ENCODE measurements at places on chromosomes 6 and 20.

DNA sequence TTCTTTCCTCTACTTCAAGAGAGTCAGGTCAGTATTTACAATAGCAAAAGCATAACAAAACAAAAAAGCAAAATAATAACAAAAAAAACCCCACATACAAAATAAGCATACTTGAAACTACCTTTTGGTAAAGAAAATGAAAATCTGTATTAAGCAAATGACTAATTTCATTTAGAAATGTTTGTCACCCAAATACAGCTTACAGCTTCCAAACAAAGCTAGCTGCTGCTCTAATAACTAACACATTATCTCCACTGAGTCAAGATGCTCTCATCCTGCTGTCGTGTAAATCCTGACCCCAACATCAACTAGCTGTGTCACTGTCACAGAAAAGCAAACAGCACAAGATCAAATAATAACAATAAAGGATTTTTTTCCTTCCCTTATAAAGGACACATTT is 21.7 kb downstream of the MAP7 start:
- no peak for DNase-seq

DNA sequence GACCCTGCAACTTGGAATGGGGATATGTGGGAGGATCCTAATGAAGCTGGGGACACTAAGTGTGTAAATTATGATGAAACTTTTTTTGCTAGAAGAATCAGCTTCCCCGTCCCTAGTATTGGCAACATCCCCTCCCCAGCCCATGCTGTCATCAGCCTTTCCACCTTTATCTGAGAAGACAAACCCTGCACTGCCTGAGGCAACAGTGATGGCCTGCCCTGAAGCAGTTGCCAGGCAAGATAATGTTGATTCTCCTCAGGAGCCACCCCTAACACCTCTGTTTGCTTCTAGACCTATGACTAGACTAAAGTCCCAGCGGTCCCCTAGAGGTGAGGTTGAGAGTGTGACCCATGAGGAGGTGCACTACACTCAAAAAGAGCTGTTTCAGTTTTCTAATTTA is 27.1 kb downstream of the MICA start:
- no peak for DNase-seq

DNA sequence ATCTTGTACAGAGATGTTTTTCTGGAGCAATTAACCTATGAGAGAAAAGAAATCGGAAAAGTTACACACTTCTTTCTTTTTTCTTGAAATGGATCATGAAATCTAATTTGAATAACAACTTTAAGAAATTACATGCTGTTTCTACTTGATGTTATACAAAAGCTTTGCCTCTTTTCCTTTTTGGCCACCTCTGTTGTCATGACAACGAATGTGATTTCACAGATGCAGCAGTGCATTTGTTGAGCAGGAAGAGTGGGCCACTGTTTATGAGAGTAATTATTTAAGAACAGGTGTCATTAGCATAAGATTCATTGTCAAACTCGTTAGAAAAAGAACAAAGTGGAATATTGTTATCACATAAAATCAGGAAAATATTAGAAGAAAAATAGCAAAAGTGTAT is 148.3 kb upstream of the IMPG1 start:
- no peak for DNase-seq

DNA sequence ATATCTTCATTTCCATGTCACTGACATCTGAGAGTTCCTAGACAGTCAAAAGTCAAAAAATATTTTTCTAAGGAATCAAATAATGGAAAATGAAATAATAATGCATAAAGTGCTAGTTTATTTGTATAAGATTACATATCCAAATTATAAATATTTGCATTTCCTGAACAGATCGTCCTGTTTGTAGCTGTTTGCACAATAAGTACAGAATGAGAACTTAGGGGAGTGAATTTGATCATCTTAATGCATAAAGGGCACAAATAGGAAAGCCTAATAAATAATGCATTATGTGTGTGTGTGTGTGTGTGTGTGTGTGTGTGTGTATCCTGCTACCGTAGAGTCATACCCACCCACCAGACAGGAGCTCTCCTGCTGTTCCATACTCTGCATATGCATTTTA is 521.0 kb upstream of the EPHA7 start:
- DNase-seq: no peak

DNA sequence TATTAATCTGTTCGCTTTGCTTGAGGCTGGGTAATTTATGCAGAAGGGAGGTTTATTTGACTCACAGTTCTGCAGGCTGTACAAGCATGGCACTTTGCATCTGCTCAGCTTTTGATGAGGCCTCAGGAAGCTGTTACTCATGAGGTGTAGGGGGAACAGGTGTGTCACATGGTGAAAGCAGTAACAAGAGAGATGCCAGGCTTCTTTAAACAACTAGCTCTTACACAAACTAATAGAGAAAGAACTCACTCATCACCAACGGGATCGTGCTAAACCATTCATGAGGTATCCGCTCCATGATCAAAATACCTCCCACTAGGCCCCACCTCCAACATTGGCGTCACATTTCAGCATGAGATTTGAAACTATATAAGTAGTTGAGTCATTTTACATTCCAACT is 34.4 kb upstream of the GCLC start:
- no peak for DNase-seq

DNA sequence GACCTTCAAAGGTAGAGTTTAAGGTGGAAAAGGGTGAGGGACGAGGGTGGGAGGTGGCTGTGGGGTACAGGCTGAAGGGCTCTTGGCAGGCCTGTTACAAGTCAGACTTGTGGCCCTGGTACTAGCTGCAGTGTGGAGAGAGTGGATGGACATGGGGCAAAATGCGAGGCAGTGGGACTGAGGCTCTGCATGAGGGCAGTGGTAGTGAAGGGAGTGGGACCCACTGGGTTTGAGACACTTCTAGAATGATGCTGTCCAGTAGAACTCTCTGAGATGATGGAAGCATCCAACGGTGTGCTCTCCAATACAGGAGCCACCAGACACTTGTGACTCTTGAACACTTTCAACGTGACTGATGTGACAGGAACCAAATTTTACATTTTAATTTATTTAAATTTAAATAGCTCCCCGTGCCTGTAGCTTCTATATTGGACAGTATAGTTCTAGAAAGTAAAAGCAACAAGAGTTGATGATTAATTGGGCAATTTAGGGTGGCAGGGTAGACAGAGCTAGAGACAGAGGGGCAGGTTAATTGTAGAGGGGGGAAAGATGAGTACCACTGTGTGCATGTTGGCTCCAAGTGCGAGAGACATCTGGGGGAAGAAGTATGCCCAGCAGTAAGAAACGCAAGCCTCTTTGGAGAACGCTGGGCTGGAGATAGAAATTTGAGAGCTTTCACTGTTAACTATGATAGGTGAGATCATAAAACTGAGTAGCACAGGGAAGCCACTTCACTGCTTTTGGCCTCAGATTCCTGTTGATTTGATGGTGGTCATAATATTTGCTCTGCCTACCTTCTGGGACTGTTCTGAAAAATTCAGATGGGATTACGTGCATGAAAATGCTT is 77.5 kb downstream of the TXNDC5 start:
- DNase-seq: no peak

GRCh38 chr6:10154251-10154650 is 260.6 kb downstream of the TFAP2A start:
- DNase-seq: no peak

DNA sequence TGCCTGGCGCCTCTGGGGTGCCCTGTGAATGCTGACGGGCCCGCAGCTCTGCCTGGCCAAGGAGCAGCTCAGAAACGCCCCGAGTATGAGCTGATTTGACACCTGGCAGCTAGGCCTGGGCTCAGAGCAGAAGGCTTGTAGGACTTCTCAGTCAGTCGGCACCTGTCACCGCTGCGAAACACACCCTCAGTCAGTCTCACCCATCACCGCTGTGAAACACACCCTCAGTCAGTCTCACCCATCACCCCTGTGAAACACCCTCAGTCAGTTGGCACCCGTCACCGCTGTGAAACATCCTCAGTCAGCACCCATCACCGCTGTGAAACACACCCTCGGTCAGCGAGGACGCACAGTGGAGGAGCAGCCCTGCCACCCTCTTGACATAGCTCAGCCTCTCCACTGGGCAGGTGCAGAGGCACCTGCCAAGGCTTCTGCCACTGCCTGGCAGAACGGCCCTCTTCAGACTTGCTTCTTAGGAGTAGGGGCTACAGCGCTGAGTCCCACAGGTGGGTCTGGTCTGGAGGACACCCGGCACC is 109.0 kb downstream of the PSMB1 start:
- no peak for DNase-seq

DNA sequence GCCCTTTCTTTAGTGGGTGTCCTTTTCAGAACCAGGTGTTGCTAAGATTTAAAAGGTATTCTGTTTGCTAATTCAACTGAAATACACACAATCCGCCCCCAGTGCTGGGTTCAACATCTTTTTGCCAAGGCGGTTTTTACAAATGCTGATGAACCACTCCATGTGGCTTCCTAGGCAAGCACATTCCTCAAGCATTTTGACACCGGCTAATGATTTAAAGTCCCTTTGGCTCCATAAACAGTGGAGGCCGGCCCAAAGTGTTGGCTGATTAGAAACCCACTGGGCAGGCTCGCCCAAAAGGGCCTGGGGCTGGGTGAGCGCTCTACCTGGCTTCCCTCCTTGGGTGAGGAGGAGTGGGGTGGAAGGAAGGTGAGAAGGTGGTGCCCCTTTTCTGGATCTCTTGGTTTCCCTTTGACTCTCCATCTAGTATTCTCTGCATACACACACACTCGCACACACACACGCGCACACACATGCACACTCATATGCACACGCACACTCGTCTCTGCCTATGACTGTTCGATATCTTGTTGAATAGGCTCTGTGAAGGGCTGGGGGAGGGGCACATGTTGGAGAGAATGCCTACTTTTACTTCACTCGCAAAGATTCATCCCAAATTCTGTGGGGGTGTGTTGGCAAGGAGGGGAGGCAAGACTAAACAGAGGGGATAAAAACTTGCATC is 66.7 kb upstream of the ARMC2 start:
- no peak for DNase-seq

DNA sequence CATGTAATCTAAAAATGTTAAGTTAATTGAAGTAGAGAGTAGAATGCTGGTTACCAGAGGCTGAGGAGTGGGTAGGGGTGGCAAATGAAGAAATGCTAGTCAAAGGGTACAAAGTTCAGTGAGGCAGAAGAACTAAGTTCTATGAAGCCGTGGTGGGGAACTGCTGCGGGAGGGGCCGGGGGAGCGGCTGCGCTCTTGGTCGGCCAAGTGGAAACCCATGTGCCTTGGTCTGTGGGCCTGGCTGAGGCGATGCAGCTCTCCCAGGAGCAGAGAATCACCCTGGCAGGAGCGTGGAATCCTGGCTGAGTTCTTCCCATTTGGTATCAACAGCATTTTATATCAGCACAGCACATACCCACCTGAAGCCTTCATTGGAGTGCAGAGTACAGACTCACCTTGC is 22.3 kb downstream of the TTLL2 start:
- no peak for DNase-seq

All from stimulated activated CD8-positive, alpha-beta memory T cell treated with anti-CD3 and anti-CD28 coated beads, Interleukin-4, amount 100 ng/mL, for 1 hour (primary cell).